NCI-H446 (cell line): ENCODE measurements at places on chromosomes 2 and 18.

- DNase-seq = no peak
These were observed 10.4 kb downstream of the FIGLA start for GRCh38 chr2:70779911-70780545.

DNA sequence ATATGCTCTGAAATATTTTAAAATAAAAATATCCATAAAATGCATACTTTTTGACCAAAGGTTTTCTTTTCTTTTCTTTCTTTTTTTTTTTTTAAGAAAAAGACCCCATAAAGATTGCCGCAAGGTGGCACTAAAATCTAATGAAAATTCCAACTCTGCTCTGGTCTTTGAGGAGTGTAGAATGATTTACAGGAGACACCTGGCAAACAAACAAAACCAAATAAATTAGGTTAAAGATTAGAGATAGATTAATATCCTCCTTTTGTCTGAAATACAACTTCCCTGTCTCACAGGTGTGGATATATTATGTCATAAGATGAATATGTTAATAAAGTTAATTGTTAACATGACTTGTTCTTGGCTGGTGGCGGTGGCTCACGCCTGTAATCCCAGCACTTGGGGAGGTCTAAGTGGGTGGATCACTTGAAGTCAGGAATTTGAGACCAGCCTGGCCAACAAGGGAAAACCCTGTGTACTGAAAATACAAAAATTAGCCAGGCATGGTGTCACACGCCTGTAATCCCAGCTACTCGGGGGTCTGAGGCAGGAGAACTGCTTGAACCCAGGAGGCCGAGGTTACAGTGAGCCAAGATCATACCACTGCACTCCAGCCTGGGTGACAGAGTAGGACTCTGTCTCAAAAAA lies 3.5 kb upstream of the RHOB start:
- peak; percentile 44 for DNase-seq

DNA sequence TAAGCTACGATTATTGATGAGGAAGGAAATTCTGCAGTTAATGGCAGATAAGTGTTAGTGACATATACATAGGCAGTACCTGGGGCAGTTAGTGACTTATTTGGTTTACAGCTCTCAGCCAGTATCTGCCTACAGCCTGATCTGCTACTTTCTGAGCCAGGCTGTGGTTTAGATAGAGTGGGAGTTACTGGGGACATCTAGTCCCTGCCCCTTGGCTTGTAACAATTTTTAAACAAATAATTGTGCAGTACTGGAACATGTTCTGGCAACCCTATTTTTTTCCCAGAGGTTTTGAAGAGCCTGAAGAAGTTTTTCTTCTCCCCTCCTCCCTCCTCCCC lies 2.3 kb downstream of the KIF5C start:
- no peak for DNase-seq

DNA sequence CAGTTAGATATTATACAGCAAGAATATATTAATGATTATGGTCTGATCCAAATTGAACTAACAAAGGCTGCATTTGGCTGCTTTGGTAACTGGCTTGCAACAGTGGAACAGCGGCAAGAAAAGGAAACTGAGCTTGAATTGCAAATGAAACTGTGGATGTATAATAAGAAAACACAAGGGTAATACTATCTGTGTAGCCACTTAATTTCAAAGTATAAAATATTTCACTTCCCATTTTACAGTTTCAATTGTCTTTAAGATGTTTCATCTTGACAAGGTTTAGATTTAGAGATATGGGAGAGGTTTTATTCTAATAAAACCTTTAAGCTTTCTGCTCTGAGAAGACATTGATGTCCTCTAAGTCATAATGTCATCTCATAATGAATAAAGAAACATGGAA lies 23.8 kb downstream of the WDR75 start:
- DNase-seq = no peak

DNA sequence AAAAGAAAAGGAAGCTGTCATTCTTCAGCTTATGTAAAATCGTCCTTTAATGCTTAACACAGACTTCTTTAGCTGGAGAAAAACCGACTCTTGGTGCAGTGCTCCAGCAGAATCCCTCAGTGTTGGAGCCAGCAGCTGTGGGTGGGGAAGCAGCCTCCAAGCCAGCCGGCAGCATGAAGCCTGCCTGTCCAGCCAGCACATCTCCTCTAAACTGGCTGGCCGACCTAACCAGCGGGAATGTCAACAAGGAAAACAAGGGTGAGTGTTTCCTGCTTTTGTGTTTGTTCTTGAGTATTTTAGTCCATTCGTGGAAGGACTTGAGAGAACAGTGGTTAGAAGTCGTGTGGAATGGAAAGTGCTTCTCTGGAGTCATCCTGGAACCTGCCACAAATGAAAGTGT lies 38.9 kb downstream of the KDM3A start:
- DNase-seq = no peak

GRCh38 chr18:26003817-26004216 lies 86.6 kb downstream of the SS18 start:
- DNase-seq = no peak

DNA sequence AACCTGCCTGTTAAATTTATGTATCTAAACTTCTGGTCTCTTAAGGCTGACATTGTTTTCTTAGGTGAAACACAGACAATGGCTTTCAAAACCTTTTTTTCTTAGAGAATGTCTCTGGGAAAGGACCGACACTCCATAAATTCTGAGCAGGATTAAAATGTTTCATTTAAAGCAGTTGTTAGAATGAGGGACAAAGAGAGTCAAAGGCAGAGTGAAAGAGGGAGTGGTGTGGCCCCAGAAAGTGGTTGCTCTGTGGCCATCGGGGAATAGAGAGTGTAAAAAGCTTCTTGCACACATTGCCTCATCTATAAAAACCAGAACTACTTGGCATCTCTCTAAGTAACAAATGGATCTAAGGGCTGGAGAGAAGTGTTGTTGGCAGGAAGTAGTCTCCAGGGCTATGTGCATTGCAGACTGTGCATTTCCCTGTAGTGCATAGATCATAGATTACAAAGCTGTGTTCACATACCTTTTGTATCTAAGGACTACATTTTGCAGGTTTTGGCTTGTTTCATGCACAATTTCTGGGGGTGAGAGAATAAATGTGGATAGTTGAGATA lies 3.6 kb downstream of the RPRM start:
- no peak for DNase-seq

DNA sequence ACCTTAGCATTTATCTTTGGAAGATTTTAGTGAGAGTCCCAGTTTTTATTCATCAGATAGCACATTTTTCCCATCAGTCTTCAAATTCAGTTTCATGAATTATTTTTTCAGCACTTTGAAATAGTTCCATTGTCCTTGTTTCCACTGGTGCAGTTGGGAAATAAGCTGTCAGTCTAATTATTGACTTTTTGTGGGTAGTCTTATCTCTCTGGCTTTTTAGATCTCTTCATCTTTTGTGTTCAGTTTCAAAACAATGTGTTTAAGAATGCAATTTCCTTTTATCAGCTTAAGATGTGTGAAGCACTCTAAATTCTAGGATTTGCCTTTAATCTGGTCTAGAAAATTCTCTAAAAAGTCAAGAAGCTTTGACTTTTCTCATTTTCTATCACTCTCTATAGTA lies 70.5 kb downstream of the GFPT1 start:
- no peak for DNase-seq

DNA sequence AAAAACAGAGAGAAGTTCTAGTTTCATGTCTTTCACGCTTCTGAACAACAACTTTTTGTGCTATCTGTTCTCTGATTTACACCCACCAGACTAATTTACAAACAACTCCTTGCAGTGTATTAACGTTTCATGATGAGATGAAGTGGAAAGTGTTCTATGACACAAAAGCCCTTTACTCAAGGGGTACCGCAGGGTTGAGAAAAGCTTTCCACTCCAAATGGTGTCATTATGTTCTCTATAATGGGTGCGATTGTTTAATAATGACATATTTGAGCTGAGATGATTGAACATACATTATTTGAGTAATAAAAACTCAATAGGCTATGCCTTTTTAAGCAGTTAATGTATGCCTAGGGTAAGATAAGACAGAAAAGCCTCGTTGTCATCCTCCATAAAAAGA lies 76.3 kb downstream of the ACTR3 start:
- no peak for DNase-seq

DNA sequence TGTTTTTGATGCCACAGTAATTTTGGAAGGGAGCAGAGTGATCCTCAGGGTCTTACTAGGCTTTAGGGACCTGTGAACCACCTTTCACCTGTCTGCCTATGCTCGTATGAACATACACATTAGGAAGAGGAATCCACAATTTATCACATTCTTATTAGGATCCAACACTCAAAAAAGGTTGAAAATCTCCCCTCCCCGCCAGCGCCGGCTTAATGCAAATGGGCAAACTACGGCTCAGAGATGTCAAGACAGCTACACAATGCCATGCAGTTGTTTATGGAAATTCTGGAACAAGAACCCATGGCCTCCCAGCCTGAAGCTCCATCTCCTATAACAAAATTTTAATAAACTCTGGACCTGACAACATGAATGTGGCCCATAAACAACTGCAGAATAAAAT lies 375.9 kb upstream of the ACVR2A start:
- no peak for DNase-seq

GRCh38 chr2:65532326-65532725 lies 99.9 kb upstream of the SPRED2 start:
- no peak for DNase-seq

DNA sequence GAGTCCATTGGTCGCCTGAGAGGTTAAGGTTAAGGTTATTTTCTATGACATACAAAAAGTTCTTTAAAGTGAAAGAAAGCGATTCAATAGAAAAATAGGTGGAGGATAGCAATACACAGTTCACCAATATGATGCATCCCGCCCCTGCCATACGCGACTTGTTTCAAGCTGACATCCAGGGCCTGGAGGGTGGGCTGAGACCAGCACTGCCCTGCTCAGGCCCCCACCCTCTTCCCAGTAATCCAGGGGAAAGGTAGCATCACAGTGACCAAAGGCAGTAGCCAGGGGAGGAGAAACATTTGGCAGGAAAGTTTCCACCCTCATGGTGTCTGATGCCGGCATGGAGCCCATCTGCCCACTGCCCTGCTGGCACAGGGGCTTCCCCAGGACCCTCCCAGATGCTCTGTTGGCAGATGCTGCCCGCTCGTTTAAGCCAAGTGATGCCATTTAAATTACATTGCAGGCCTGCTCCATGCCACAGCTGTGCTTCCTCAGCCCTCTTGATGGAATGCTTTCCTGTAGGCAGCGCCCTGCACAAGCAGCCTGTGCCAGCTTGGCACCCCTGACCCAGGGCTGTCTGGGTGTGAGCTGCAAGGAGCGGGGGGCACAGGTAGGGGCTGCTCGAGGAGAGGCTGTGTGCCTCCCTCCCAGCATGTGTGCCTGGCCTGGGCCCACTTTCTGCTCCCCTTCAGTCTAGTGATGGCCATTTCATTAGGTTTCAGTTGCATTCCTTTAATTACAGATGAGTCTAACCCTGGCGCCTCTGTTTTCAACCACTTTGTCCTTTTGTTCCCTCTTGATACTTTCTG lies 10.7 kb upstream of the ANO7 start:
- no peak for DNase-seq

DNA sequence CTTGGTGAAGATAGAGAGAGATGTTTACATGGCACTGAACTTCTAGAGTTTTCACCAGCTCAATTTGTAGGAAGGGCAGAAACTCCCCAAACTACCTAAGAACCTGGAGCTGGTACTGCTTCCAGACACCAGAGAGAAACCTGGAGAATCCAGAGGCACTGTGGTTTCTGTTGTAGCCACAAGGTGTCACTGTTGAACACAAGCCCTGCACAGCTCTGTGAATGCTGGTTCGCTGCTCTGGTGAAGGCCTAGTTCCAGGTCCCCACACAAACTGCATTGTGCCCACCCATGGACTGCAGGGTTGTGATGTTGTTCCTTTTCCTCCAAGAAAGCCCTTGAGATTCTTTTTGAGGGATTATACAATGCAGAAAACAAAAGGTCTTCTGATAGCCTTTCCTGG lies 150.5 kb upstream of the HS6ST1 start:
- no peak for DNase-seq

DNA sequence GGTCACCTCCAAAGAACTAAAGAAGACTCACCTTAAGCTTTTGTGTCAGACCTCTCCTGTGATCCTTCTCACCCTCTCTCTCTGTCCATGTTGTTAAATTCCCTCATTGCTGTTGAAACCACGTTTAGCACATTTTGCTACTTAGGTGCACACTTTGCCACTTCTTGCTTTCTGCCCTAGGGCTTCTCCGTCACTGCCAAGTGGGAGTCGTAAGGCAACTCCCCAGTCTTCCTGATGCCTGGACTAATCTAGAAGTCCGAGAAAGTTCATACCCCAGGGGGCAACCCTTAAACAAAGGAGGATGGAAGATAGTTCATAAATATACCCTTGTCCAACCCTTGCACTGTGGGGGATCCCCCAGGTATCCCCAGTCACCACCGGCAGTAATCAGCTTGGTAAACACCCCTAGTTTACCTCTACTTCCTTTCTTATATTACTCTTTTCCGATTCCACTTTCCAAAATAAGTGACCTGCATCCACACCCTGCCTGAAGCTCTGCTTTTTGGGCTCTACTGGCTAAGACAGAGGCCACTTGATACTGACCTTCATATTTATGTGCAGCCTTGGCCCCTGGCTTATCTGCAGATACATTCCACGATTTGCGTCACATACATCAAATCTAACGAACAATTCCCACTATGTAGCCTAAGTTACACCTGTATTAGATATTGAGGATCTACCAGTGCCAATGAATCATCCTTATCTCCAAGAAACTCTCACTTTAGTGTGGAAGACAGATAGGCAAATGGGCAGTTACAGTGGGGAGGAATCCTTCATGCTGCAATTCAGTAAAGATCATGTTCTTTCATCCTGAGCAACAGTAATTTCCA lies 776.2 kb downstream of the RNF144A start:
- no peak for DNase-seq

- no peak for DNase-seq
These were observed 454.4 kb upstream of the ACVR2A start for GRCh38 chr2:147390475-147390874.

- DNase-seq = no peak
These were observed 65.6 kb upstream of the CD302 start for GRCh38 chr2:159863526-159864160.

DNA sequence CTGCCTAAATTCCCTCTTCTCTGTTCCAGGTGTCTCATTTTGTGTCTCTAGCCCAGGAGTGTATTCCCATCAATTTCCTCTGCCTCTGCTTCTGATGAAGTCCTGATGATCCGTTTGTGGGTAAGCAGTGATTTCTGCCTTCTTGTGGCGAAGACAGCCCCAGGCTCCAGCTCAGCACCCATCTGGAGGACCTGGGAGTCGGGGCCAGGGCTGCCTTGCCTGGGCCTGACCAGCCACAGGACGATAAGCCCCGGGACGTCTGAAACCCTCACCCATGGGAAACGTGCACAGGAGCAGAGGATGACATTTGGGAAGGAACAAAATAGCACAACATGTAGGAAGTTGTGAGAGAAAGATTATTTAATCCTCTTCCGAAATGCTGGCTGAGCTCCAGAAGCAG lies 206.9 kb downstream of the FBXO15 start:
- no peak for DNase-seq
